ENCODE measurements at places on chromosomes 3 and 15. TPM values are rescaled to one million over a fixed set of nuclear protein-coding genes. Genes with fewer than 3 reads are reported as not detected.

Gene SGO1
- 9.4 TPM for polyA plus RNA-seq

Gene LNP1
- polyA plus RNA-seq: 7.3 TPM

DNA sequence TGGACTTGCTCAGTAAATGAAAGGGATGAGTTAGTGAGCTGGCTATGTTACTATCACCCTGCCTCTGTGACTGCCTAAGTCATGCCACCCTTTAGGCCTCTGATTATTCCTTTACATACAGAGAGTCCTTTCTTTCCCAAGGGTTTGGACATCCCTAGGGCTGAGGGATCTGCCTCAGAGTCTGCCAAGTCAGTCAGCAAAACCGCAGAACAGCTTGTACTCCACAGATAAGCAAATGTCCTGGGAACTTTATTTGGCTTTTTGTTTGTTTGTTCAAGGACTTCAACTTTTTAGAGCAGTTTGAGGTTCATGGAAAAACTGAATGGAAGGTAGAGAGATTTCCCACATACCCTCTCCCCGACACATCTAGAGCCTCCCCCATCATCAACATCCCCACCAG is 82.6 kb upstream of the TRIM42 start:
- DNase-seq: no peak

DNA sequence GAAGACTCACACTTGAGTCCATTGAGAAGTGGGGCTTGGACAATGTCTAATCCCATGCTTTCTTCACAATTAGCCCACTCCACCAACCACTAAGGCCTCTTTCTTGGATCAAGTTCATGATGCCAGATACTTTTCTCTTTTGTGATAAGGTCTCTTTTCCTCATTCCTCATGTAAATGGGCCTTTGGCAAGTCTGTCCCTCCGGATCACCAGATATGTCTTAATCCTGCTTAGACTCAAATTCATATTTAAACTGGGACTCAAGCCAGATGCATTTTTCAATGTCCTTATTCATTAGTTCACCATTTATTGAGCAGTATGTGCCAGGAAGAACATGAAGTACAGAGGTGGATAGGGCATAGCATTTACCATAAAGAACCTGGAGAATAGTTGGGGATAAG is 671.1 kb downstream of the TBL1XR1 start:
- DNase-seq: no peak

DNA sequence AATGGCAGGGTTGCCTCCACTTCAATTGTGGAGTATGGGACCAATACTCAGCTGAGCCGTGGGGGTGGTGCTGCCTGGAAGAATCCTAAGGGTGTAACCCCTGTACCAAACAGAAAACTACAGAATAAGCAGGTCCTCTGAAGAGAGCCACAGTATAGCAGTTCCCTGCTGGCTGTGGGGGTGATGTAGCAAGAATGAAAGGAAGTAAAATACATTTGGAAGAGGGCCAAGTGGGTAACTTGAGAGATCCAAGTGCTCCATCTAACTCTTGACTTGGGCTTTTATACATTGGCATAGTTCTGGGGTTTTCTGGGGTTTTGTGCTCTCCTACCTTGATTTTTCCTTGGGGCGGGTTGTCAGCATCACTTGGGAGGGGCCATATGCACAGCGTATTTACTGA is 341.4 kb downstream of the OTOL1 start:
- no peak for DNase-seq

DNA sequence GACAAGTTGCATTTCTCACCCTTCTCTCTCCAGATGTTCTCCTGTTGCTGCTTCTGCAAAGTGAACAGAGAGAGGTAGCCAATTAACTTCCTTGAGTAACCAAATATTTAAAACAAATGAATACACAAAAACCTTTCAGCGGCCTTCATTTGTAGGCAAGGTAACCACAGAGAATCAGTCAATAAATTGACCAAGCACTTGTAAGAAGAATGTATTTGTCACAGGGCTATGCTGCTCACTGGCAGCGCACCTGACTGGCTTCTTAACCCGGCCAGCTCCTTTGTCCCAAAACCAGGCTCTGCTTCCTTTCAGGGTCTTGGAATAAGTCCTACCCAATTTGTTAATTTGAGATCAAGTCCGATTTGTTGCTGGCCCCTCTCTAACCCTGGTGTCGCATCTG is 43.5 kb upstream of the STXBP5L start:
- DNase-seq: no peak

DNA sequence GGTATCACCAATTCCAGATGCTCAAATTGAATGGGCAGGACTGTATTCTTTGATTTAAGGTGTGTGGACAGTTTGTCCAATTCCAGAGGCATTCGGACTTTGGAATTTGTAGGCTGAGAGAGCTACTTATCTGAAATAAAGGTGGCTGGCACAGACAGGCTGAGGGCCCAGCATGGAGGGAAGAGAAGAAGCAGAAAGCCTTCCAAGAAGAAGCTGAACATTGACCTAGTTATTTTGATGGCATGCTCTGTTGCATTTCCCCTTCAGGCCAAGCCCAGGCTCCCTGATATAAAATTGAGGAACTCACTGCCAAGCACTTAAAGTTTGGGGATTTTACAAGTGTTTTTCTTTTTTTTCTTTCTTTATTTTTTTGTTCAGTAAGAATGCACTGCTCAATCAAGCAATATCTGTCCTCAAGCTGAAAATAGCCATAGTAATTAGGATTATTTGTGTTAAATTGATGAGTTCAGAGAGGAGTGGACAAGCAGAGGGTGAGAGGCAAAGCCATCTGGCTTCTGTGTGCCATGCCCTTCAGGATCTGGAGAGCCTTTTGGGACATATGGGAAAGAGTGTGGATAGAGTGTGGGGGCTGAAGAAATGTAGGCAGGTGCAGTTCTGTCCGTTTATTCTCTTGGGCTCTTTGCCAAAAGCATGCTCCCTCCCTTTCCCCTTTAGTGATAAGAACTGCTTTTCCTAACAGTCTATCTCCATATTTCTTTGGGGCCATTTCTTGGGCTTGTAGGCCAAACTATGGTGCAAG is 148.9 kb downstream of the OXSM start:
- no peak for DNase-seq

DNA sequence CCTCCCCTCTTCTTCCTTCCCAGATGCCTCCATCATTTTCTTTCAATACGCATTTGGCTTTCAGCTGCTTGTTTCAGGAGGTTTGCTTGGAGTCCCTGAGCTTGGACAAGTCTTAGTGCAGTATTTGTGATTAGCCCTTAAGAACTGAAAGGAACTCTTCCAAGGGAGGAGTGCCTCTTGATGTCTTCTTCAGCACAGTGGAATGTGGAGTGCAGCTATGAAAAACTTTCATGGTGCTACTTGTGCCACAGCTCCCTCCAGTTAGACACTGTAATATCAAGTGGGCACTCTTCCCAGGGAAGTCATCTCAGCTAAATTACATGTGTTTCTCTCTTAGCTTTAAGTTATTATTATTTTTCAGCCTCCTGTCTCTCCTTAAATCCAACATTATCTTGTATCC is 173.1 kb downstream of the NECTIN3 start:
- DNase-seq: no peak

- DNase-seq: no peak
Observed at GRCh38 chr15:38904298-38904697, 339.7 kb upstream of the RASGRP1 start.

DNA sequence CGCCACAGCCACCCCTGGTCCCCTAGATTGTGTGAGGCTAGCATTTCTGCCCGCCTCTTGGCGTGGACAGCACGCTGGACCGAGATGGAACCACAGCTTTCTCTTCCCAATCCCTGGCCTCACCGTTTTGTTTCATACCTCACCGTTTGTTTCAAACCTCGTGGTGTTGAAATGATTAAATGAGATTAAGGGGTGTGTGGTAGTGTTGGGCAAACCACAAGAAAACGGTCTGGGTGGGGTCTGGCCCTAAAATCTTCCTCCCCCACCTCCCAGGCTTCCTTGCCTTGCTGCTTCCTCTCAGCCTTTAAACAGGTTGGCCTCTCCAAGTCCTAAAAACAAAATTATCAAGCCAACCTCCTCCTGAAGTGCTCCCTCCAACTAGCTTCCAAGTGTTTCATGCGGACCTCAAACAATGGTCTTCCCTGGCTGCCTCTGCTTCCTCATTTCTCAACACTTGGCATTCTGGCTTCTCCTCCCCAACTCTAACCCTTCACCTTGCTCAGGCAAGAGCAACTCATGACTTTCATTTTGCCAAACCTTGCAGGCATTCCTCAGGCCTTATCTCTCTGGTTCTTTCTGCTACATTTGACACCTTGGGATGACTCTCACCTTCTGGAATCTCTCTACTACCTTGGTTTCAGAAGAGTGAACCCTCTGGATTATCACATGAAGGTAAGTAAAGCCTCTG is 1.4 kb upstream of the ATP13A3 start:
- DNase-seq: no peak

DNA sequence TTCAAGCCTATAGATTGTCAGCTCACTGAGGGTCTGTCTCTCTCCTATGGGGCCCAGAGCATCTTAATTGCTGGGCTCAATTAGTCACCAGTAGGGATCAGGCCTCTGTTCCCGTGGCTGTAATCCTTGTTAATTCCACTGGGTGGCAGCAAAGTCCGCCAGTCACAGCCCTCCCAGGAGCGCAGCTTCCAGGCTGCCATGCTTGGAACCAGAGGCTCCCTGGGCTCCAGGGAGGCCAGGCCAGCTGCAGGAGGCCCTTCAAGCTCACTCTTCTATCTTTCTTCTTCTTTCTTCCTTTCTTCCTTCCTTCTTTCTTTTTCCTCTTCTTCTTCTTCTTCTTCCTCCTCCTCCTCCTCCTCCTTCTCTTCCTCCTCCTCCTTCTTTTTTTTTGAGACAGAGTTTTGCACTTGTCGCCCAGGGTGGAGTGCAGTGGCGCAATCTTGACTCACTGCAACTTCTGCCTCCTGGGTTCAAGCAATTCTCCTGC is 14.4 kb downstream of the RNU5B-1 start:
- no peak for DNase-seq
